ENCODE measurements at places on chromosomes 4 and X. TPM values are rescaled to one million over a fixed set of nuclear protein-coding genes. Genes with fewer than 3 reads are reported as not detected.

DNA sequence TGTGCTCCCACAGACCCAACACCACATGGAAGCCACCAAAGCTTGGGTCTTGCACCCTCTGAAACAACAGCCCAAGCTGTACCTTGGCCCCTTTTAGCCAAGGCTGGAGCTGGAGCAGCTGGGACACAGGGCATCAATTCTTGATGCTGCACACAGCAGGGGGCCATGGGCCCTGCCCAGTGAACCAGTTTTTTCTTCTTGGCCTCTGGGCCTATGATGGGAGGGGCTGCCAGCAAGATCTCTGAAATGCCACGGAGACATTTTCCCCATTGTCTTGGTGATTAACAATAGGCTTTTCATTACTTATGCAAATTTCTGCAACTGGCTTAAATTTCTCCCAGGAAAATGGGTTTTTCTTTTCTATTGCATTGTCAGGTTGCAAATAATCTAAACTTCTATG is 49.0 kb downstream of the SPANXA2 start:
- H3K4me1 ChIP-seq = no peaks in the 10 kb centered on the region
- no peaks in the 10 kb centered on the region for H3K27me3 ChIP-seq
- H3K36me3 ChIP-seq = no peaks in the 10 kb centered on the region
- no peak overlapping the region for H3K27ac ChIP-seq

DNA sequence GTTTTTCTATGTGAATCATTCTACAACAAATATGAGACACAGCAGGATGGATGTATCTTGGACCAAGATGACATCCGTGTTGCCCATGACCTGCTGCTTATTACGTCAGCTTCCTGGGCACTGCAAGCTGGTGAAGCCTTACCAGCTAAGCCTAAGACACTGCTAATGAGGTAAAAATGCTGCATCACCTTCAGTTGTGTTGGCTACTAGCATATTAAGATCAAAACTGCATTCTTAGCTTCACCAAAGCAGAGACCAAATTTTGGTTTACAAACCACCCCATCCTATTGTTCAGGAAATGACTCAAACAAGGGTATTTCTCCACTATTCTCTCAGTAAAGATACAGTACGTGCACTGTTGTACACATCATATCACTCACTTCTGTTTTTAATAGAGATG is 50.3 kb downstream of the MAML3 start:
- DNase-seq = peak; percentile 81
- peak overlapping the region; percentile 85 for H3K4me3 ChIP-seq
- H3K27me3 ChIP-seq = peaks cover 6% of the 10 kb centered on the region
- peak overlapping the region; percentile 95 for H3K27ac ChIP-seq

DNA sequence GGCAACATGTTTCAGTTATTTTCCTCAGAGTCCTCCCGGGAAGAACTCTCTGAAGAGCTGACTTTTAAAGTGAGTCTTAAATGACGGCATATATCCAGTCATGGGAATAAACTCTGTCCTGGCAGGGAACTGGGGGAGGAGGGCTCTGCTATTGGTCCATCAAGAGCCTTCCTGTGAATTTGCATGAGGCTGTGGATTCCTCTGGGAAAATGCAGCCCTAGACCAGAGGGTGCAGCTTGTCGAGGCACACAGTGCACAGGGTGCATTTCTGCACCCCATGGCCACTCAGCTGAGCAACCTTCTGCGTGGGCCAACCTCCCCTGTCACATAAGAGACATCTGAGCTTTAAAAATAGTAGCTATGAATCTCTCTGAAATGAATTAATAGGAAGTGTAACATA is 360.0 kb downstream of the GALNTL6 start:
- H3K27ac ChIP-seq = no peak overlapping the region
- no peak overlapping the region for H3K4me3 ChIP-seq
- peaks cover 1% of the 10 kb centered on the region for H3K36me3 ChIP-seq
- H3K27me3 ChIP-seq = no peaks in the 10 kb centered on the region

DNA sequence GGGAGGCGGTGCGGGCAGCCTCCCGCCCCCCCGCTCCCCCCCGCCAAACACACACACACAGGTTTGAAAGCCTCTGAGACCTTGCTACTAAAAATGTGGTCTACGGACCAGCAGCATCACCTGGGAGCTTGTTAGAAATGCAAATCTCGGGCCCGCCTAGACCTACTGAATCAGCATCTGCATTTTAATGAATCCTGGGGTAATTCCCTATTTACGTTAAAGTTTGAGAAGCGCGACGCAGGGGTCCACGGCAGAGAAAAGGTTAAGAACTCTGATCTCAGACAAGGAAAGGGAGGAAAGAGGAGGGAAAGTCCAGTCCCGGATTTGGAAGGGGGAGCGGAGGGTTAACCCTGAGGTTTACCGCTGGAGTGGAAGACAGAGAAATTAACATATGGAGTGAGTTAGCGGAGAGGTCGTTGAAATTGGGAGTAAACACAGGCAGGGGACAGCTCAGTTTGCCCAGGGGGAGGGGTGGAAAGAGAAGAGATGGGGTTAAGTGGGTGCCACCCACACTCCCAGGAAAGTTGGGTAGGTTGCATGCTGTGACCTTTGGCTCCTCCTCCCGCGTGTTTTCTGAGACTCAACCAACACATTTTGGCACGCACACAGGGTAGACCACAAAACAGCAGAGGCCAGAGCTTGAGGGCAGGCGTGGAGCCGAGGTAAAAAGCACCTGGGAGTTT is 483.6 kb downstream of the BCOR start:
- peaks cover 38% of the 10 kb centered on the region for H3K4me1 ChIP-seq
- peak overlapping the region; percentile 71 for H3K27ac ChIP-seq
- H3K36me3 ChIP-seq = peaks cover 2% of the 10 kb centered on the region
- peak overlapping the region; percentile 93 for H3K4me3 ChIP-seq
- H3K27me3 ChIP-seq = peaks cover 36% of the 10 kb centered on the region

DNA sequence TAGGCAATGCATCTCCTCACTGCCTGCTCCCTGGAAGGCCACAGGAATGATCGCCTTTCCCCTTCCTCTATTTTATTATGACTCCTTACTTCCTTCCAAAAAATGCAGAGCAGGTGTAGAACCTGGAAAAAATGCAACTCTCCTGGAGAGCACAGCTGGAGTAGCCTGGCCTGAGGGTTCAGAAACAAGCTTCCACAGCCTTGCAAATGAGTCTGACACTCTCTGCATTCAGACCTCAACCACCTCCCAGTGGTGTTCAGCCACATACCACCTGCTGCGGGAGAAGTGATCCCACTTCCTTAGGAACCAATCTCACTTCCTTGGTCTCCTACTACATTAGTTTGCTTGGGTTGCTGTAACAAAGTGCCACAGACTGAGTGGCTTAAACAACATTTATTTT is 368.1 kb upstream of the NOCT start:
- H3K4me3 ChIP-seq = no peak overlapping the region
- no peaks in the 10 kb centered on the region for H3K36me3 ChIP-seq
- H3K4me1 ChIP-seq = no peaks in the 10 kb centered on the region
- H3K27ac ChIP-seq = no peak overlapping the region
- DNase-seq = no peak

DNA sequence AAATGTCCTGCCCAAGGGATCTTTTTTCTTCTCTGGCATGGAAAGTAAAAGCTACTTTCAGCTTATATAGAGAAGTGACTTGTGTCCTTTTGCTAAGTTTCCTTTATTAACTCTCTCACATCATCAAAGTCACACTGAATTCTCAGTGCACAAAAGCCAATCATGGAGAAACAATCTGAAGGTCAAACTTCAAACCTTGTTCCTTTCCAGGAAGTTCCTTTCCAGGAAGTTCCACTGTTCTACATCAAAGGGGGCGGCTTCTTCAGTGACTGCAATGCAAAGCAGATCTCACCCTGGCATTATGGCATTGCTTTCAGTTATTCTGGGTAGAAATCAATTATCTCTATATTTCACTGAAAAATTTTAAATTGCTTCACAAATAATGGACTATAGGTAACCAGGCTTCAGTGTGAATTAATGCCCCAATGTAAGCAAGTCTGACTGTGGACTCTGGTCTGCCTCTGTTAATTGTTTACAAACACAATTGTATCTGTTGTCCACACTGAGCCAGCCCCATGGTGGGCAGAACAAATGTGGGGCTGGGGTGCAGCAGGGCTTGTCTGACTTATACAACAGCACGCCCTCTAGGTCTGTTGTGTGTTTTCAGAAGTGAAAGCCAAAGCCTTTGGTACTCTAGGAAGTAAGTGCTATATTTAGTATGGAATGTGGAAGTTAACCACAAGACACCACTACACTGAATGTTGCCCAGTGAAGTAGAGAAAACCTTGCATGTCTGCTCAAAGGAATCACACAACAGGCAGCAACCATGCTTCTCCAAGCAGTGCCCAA is 98.8 kb downstream of the CDS1 start:
- peak overlapping the region; percentile 60 for H3K27ac ChIP-seq
- H3K27me3 ChIP-seq = peaks cover 5% of the 10 kb centered on the region
- no peak for DNase-seq
- H3K4me1 ChIP-seq = peaks cover 12% of the 10 kb centered on the region

- H3K27ac ChIP-seq = no peak overlapping the region
- H3K27me3 ChIP-seq = peaks cover 5% of the 10 kb centered on the region
- no peaks in the 10 kb centered on the region for H3K36me3 ChIP-seq
- no peak overlapping the region for H3K4me3 ChIP-seq
- no peaks in the 10 kb centered on the region for H3K4me1 ChIP-seq
Observed at GRCh38 chr4:8255698-8256441, 13.7 kb upstream of the HTRA3 start.

GRCh38 chr4:10095296-10095991 is 21.2 kb downstream of the WDR1 start:
- peaks cover 83% of the 10 kb centered on the region for H3K4me1 ChIP-seq
- peaks cover 26% of the 10 kb centered on the region for H3K36me3 ChIP-seq
- peak; percentile 53 for DNase-seq

DNA sequence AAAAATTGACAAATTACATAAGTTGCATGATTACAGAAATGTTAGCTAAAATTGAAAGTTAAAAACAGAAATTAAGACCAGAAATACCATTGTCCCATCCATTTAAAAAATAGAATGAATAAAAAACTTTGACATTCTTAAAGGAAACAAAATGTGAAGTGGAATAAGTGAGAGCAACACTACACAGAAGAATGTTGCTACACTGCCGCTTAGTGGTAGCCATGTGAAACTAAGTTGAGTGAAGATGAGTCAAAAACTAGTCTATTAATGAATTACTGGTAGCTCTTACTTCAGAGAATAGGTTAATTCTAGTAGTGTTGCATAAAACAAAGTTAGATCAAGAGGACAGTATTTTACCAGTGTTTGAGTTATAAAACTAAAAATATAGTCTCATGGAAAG is 571.0 kb upstream of the KLHL4 start:
- H3K4me1 ChIP-seq = no peaks in the 10 kb centered on the region
- no peak overlapping the region for H3K27ac ChIP-seq
- no peak for DNase-seq
- H3K27me3 ChIP-seq = peaks cover 13% of the 10 kb centered on the region
- no peaks in the 10 kb centered on the region for H3K36me3 ChIP-seq

- H3K36me3 ChIP-seq = no peaks in the 10 kb centered on the region
- DNase-seq = no peak
- H3K27ac ChIP-seq = no peak overlapping the region
Observed at GRCh38 chr4:35934320-35934981, 309.9 kb downstream of the ARAP2 start.

DNA sequence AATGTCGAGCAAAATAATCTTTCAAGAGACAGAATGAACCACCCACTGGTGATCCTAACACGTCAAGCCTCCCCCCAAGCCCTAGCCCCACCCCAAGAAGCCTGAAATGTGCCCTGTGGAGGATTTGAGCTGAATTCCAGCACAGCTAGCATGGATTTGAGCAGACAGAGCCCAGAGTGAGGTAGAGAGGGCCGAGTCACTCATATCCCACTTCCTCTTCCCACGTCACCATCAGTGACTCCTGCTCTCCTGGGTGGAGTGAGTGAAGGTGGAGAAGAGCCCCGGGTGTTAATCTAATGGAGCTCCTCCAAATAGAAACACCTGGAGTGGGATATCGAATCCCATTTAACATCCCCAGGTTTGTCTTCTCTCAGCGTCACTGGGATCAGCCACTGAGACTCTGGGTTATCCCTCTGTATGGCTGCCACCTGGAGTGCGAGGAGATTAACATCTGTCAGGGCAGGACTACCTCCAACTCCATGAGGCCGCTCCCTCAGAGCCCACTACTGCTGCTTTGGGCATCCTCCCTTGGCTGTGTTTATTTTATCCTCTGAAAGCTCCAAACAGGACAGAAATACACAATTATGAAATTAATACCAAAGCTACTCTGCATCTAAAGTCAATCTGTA is 136.6 kb downstream of the NWD2 start:
- no peak overlapping the region for H3K4me3 ChIP-seq
- no peaks in the 10 kb centered on the region for H3K4me1 ChIP-seq
- H3K36me3 ChIP-seq = no peaks in the 10 kb centered on the region
- no peak overlapping the region for H3K27ac ChIP-seq
- DNase-seq = no peak
- H3K27me3 ChIP-seq = peaks cover 10% of the 10 kb centered on the region

GRCh38 chrX:45083314-45083713 is 117.4 kb downstream of the DIPK2B start:
- H3K36me3 ChIP-seq = peaks cover 39% of the 10 kb centered on the region
- H3K27ac ChIP-seq = no peak overlapping the region
- H3K4me1 ChIP-seq = peaks cover 16% of the 10 kb centered on the region
- DNase-seq = no peak
- H3K27me3 ChIP-seq = no peaks in the 10 kb centered on the region
- H3K4me3 ChIP-seq = no peak overlapping the region

GRCh38 chrX:15643786-15644559 is 20.6 kb downstream of the CLTRN start:
- peaks cover 37% of the 10 kb centered on the region for H3K27me3 ChIP-seq
- DNase-seq = no peak
- peaks cover 10% of the 10 kb centered on the region for H3K4me1 ChIP-seq
- no peaks in the 10 kb centered on the region for H3K36me3 ChIP-seq
- H3K4me3 ChIP-seq = no peak overlapping the region

DNA sequence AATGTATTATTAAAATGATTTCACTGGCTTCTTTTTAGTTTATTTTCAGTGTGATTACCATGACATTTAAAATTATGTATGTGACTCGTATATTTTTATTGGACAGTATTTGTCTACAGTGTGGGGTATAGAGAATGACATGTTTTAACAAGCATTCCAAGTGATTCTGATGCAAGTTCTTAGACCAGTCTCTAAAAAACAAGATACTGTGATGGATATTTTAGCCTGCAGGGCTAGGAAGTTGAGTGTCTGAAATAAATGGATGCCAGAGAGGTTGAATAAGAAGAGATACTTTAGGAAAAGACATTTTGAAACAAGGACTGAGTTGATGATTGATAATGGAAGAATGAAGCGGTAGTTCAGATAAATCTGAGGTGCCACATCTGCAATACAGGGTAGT is 3.5 kb upstream of the MAD2L1 start:
- H3K4me1 ChIP-seq = peaks cover 35% of the 10 kb centered on the region
- H3K27ac ChIP-seq = no peak overlapping the region
- no peak overlapping the region for H3K4me3 ChIP-seq

- H3K4me3 ChIP-seq = no peak overlapping the region
- H3K4me1 ChIP-seq = no peaks in the 10 kb centered on the region
- no peaks in the 10 kb centered on the region for H3K27me3 ChIP-seq
- peaks cover 2% of the 10 kb centered on the region for H3K36me3 ChIP-seq
Observed at GRCh38 chr4:31995943-31996901, 1276.1 kb downstream of the PCDH7 start.

Gene VEGFC
- total RNA-seq = not detected

Gene TCP11X2
- not detected for total RNA-seq

Gene FAAH2
- total RNA-seq = 31.0 TPM

Gene NAA15
- total RNA-seq = 56.0 TPM

Gene BEND2
- not detected for total RNA-seq

Gene CABS1
- total RNA-seq = not detected

Gene IL1RAPL2
- total RNA-seq = not detected

Gene HERC3
- 32.3 TPM for total RNA-seq

Gene SPP1
- not detected for total RNA-seq

Gene ETDB
- total RNA-seq = not detected

All from activated T-cell treated with anti-CD3 and anti-CD28 coated beads, Interleukin-2, amount 50 U/mL, for 72 hours (primary cell).